Inflammatory macrophage treated with lipopolysaccharide for 1 hour (primary cell): ENCODE measurements at places on chromosomes 5 and 9.

DNA sequence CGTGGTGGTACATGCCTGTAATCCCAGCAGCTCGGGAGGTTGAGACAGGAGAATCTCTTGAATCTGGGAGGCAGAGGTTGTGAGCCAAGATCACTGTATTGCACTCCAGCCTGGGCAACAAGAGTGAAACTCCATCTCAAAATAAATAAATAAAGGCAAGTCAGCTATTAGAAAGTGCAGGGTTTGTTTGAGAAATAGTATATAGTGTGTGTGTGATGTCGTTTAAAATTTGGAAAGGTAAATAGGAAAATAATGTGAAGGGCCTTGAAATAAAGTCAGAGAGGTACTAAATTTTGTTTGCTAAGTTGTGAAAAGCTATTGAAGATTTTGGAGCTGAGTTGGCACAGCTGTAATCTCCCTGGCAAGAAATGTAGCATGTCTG lies 17.8 kb downstream of the ZNF131 start:
- no peak for DNase-seq

- DNase-seq, result no peak
These were observed 104.2 kb upstream of the GPR151 start for GRCh38 chr5:146620031-146620668.

- no peak for DNase-seq
These were observed 810.7 kb upstream of the DMAC1 start for GRCh38 chr9:8610256-8610655.

GRCh38 chr9:21682381-21682780 lies 120.1 kb upstream of the MTAP start:
- DNase-seq, result no peak

- no peak for DNase-seq
These were observed 17.0 kb upstream of the ERGIC1 start for GRCh38 chr5:172816925-172817562.

- peak; percentile 34 for DNase-seq
These were observed 453 bp upstream of the DOK3 start for GRCh38 chr5:177509991-177510566.

- DNase-seq, result peak; percentile 41
These were observed 2.6 kb downstream of the RAB24 start for GRCh38 chr5:177300951-177301350.

DNA sequence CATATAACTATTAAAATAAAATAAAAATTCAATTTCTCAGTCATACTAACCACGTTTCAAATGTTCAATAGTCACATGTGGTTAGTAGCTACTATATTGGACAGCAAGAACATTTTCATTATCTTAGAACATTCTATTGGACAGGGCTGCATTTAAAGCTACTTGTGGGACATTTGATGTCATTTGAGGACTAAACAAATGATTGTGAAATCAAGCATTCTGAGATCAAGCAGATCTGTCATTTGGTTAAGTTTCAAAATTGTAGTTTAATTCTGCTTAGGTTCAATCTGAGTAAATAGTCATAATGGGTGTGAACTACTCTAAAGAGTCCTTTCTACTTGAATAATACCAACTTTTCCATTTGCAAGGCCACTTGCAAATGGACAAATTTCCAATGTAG lies 226.9 kb upstream of the C9orf72 start:
- DNase-seq, result no peak

- no peak for DNase-seq
These were observed 27.6 kb downstream of the EGFLAM start for GRCh38 chr5:38286002-38286401.

GRCh38 chr5:133130387-133131118 lies 78.7 kb downstream of the HSPA4 start:
- peak; percentile 56 for DNase-seq

GRCh38 chr5:125536095-125536494 lies 789.7 kb upstream of the ZNF608 start:
- DNase-seq, result no peak

- no peak for DNase-seq
These were observed 99.6 kb downstream of the ASTN2 start for GRCh38 chr9:117315236-117315635.

GRCh38 chr9:21634951-21635350 lies 152.8 kb upstream of the IFNE start:
- DNase-seq, result no peak

- DNase-seq, result peak; percentile 89
These were observed 225.0 kb upstream of the PRR16 start for GRCh38 chr5:120239086-120239485.

- peak; percentile 32 for DNase-seq
These were observed 58.5 kb downstream of the MLANA start for GRCh38 chr9:5949103-5949699.

DNA sequence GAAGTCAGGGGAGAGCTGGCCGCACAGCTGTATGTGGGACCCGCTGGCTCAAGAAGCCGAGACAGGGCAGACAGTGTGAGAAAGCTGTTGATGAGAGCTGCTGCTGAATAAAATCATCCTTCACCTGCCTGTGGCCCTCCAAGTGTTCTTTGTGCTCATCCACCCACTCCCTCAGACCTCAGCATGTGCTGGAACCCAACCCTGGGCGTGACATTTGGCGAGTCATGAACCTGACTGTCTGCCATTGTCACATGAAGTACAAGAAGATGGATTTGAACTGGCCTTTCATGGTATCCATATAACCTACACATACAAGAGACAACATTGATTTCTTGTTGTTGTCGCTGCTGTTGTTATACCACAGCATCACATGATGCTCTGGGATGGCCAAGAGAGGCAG lies 139.7 kb upstream of the PLCXD3 start:
- no peak for DNase-seq

- no peak for DNase-seq
These were observed 632.6 kb upstream of the EDIL3 start for GRCh38 chr5:85017261-85017660.

- DNase-seq, result no peak
These were observed 1.5 kb downstream of the VDAC1 start for GRCh38 chr5:134003064-134003816.

- no peak for DNase-seq
These were observed 56.4 kb downstream of the NSD1 start for GRCh38 chr5:177189965-177190364.

- no peak for DNase-seq
These were observed 385.7 kb upstream of the CYLC2 start for GRCh38 chr9:102609461-102609860.

GRCh38 chr9:135117281-135117680 lies 29.8 kb downstream of the OLFM1 start:
- DNase-seq, result no peak

DNA sequence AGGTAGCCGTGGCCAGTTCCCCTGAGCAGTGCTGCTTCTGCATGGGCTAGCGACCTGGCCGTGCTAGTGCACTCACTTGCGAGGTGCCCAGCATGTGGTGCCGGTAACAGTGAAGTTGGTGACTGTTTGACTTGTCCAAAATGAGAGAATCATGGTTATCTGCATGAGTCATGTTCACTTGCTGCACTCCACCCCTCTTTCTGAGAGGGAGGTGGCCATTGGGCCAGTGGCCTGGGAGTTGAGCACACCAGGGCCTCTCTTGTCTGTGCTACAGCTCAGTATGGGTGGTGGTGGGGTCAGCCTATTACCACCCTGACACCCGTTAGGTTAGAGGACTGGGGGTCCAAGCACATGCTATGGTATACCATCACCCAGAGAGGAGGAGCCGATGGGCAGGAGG lies 55.4 kb upstream of the GARNL3 start:
- DNase-seq, result no peak

- DNase-seq, result no peak
These were observed 313.6 kb upstream of the CD180 start for GRCh38 chr5:67510204-67510603.

- DNase-seq, result peak; percentile 61
These were observed 45.2 kb upstream of the SHOC1 start for GRCh38 chr9:111839987-111840386.

DNA sequence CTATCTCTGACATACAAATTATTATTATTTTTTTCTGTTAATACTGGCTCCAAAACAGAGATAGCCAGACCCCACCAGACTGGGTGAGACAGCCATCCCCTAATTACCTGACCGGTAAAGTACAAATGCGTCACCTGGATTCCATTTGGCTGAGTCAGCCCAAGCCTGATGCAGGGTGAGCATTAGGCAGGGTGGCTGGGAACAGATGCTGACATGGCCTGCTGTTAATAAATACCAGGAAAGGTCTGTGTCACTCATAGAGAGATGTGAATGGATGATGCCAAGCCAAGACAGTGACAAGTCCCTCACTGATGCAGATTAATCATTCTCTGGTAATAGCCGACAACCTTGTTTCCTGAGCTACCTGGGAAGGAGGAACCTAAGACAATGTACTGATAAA lies 183.5 kb downstream of the TRIM32 start:
- no peak for DNase-seq

DNA sequence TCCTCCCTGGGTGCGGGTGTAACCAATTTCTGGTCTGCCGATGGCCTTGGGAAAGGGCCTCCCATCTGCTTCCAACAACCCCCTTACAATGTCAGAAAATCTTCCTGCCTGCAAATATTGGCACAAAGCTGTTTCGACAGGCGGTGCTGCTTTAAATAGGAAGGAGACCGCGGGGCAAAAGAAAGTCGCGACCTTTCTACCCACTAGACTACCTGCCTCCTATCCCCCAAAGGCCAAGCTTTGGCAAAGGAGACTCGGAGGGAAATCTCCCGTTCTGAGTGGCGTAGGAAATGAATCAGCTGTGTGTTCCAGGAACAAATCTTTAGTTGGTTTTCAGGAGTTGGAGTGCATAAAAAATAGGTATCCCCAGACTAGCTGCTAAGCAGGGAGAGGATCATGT lies 36.8 kb upstream of the NFIB start:
- no peak for DNase-seq

- DNase-seq, result no peak
These were observed 460.5 kb downstream of the CCDC171 start for GRCh38 chr9:16013366-16013765.

DNA sequence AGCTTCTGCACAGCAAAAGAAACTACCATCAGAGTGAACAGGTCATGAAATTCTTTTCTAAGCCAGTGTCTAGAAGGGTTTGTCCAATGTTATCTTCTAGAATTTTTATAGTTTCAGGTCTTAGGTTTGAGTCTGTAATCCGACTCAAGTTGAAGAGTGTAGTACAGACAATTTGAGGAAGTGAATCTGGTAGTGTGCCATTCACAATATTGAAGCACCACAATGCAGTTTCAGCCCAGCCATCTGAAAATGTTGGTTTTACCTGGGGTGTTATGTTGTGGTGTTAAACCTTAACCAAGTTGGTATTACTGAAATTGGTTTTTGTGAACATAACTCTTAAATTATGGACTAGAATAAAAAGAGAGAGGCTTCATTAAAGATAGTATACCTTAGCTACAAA lies 77.2 kb downstream of the ADAMTS16 start:
- DNase-seq, result no peak

- no peak for DNase-seq
These were observed 209.6 kb upstream of the TNC start for GRCh38 chr9:115327436-115328122.

GRCh38 chr9:81191222-81191621 lies 498.1 kb downstream of the TLE1 start:
- no peak for DNase-seq

DNA sequence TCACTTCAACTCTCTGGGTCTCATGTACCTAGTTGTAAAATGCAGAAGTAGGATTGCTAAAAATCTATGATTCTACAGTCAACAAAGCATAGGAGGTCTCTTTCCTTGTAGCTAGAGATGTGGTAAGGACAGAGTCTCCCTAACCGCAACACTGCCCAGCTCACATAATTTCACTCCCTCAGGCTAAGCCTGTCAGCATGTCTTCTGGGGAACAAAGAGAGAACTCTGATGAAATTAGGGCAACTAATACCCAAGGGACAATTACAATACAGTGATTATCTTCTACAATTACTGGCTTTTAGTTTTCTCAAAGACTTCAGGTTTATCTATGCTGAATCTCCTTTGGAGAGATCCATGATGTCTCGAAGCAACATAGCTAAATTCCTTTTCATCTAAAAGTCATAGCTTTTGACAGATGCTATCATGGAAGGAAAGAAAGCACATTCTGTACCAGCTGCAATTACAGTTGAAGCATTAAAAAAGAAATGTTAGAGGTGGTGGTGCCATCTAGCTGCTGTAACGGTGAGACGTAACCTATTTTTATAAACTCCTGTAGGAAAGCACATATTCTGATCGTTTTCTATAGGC lies 141.1 kb upstream of the TARS1 start:
- peak; percentile 94 for DNase-seq

GRCh38 chr9:83392228-83392627 lies 146.0 kb downstream of the FRMD3 start:
- no peak for DNase-seq

DNA sequence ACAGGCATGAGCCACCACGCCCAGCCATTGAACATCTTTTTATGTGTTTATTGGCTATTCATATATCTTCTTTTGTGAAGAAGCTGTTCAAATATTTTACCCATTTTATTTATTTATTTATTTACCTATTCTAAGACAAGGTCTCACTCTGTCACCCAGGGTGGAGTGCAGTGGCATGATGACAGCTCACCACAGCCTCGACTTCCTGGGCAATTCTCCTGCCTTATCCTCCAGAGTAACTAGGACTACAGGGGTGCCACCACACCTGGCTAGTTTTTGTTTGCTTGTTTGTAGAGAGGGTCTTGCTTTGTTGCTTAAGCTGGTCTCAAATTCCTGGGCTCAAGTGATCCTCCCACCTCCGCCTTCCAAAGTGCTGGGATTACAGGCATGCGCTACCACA lies 33.5 kb downstream of the NAIF1 start:
- no peak for DNase-seq

GRCh38 chr9:120888626-120889025 lies 11.6 kb upstream of the PHF19 start:
- no peak for DNase-seq

DNA sequence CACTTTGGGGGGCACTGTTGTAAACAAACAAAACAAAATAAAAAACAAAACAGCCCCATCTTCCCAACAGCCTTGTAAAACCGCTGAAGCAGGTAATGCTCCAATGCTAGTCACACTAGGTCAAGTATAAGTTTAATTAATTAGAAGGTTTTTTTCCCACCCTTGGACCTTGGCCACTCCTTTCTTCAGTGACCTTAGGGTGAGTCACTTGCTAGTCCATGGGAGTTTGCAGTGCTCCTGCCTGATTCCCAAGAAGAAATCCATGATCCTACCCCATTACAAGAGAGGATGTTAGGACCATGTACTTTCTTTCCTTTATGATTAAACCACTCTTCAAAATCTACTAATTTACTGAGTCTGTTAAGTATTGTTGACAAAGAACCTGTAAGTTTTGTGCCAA lies 192.2 kb upstream of the CDKN2B start:
- no peak for DNase-seq

DNA sequence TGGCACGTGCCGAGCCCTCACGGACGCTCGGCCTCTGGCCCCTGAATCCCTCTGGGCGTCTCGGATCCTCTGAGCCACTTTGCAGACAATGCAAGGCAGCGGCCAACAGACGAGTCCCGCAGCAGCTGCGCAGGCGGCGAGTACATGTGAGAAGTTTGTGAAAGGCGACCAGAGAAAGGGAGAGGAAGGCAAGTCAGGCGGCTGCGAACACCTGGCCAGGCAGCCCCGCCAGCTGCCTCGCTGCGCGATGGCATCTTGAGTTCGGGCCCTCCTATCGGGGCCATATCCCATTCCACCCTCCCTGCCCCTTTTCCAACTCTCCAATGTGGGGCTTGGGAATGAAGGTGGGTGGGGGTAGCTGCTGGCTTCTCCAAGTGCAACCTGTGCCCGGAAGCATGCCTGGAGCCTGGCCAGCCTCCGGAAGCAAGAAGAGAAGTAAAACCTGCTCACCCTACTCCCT lies 4.5 kb upstream of the POU4F3 start:
- no peak for DNase-seq
